Stimulated activated CD8-positive, alpha-beta memory T cell treated with anti-CD3 and anti-CD28 coated beads, Interleukin-4, amount 100 ng/mL, for 24 hours (primary cell): ENCODE measurements at places on chromosomes 16 and 17.

GRCh38 chr16:74778646-74779045, 4.0 kb upstream of the FA2H start:
- DNase-seq: no peak

GRCh38 chr16:54938212-54939028, 7.8 kb downstream of the IRX5 start:
- DNase-seq: no peak

DNA sequence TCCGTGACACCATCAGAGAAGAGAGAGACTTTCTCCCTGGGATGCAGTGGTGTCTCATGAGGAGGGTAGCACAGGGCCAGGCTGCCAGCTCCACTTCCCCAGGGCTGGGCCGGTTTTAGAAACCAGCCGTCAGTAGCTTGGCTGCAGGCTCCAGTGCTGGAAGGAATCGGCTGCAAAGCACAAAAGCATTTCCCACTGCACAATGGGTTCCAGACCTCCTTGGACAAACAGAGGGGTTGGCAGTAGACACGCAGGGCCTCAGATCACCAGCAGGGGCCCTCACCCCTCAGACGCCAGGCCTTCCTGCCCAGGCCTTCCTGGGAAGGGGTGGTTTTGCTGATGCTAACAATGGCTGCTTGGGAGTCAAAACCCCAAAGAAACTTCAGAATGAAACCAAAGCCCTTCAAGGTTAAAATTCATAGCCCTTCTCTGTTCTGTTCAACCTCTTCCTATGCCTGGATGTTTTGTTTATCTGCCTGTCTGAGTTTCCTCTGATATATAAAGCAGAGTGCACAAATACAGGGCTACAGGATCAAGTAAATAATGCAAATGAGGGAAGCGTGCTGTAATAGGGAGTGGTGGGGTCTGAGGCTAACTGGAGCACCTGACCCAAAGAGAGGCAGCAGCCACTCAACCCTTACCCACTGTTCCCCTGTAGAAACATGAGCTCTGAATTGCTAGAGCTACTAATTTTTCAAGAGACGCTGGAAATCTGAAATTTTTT, 26.2 kb downstream of the TEKT5 start:
- DNase-seq: no peak

- DNase-seq: no peak
These were observed 20.3 kb downstream of the TRIM25 start for GRCh38 chr17:56893503-56893902.

DNA sequence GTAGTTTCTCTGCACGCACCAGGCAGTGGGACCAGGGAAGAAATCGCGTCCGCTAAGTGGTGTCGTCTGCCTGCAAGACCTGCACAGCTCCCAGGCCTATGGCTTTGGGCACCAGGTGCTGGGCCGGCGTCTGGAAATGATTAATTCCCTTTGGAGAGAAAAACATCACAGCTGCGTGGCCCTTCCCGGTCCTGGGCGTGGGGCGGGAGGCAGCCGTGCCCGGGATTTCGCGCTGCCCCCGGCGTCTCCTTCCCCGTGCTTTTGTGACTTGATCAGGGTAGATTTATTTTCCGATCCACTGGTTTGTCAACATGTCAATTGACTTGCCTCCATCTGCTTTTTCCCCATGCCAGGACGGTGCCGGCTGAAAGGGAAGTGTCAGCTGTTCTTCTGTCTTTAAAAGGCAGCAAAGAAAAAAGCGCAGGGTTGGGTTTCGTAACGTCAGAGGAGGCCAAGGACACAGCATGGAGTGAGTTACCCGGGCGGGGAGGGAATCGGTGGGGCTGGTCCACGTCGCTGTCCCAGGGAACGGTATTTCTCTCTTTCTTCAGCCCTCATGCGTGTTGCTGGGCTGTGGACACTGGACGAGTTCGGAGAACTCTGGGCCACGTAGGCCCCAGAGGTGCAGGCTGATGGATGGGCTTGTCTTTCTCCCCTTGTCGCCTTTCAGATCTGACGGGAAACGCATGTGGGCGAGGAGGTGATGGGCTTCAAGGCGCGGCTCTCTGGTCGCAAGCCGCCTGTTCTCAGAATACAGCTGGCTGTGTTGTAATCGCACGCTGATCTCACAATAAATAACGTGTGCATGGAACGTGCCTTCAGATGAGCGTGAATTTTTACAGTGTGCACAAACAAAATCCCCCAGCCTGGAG, 188.1 kb upstream of the ZNF469 start:
- no peak for DNase-seq

GRCh38 chr16:59887856-59888255, 1153.7 kb upstream of the GOT2 start:
- no peak for DNase-seq

- DNase-seq: no peak
These were observed 5.0 kb downstream of the TSR3 start for GRCh38 chr16:1346422-1347285.

- no peak for DNase-seq
These were observed 2.4 kb downstream of the THRA start for GRCh38 chr17:40064971-40065768.

DNA sequence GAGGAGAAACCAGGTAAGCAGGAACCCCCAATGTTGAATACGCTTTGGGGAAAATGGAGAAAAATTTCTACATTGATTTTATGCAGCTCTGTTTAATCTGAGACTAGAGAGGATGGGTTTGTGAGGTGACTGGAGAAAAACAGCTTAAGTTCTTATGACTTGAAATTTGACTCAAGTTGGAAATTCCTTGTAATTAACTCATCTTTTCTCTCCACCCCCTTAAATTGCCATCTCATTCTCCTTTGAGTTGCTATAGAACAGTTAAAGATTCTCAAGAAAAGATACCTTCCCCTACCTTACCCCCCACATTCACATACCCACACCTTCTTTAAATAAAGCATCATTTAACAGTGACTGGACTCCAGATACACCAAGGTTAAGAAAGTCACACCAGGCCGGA, 24.2 kb downstream of the ZNRF1 start:
- DNase-seq: no peak

DNA sequence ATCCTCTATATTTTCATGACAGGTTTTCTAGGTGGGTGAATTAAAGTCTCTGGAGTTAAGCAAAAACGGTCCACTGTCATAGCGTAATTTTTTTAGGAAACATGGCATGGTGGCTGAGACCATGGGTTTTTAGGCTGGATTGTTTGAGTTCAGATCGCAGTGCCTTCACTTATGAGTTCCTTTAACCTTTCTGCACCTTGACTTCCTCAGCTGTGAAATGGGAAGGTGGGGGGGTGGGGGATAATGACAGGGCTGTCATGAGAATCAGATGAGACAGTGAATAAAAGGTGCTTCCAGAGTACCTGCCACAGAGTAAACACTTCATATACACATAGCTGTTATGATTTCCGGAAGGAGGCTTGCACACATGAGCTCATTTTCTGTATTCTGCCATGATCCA, 11.8 kb downstream of the PRCD start:
- DNase-seq: no peak

GRCh38 chr16:87407511-87408112, 15.5 kb downstream of the MAP1LC3B start:
- DNase-seq: no peak

GRCh38 chr17:70013911-70014310, 61.1 kb upstream of the KCNJ16 start:
- no peak for DNase-seq

DNA sequence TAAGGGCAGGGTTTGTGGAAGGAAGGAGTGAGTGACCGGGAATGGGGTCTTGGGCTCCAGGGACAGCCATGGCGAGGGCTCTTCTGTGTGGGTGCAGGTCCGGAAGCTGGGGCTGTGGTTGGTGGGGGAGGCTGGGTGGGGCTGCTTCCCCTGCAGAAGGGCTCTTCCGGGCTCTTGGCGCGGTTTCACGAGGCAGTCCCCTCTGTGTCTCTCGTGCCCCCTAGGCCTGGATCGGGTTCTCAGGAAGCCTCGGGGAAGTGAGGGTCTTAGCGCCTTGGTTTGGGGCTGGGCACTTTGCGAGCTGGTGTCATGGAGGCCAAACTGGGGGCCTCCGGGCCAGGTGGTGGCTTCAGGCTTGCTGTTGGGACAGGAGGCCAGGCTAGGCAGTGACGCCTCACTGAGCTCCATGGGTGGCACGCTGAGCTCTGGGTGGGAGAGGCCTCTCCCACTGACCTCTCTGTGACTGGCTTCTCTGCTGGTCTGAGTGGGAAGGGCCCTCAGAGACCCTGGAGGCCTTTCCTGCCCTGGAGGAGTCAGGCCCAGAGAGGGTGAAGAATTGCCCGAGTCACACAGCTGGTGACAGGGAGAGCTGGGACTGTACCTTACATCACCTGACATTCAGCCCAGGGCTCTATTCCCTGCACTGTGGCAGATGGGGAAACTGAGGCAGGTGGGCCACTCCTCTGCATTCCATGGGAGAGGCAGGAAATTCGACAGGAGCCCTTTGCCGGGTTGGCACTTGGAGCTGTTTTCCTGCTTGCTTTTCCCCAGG, 8.2 kb downstream of the ADCY7 start:
- no peak for DNase-seq

DNA sequence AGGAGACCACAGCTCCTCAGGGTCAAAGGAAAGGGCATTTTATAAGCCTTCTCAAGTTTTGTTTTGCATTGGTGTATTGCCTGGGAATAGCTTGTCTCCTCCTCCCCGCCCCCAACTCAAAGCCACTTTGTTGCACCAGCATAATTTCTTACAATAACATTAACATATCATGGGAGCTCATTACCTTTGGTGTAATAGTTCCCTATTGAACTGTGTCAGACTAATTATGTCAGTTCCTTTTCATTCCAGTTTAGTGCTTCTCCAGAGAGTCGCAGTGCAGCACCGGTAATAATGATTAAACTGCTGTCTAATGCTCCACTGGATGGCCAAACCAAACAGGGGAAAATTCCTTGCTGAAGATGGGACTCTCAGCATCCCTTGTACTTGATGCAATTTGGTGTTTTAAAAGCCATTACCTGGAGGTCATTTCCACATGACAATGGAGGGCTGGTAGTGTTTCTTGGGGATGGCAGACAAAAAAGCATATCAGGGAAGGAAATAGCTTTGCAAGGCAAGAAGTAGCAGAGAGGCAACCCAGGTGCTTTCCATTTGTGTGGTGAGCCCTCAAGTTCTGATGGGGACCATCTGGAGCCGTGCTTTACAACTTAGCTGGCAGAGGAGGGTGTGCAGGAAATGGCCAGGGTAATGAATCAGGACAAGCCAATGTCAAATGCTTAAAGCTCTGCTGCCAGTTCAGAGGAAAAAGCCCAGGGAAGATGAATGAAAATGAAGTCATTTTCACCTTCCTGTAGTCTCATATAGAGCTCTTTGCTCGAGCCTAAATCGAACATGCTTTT, 91.5 kb upstream of the NLRP1 start:
- DNase-seq: no peak

DNA sequence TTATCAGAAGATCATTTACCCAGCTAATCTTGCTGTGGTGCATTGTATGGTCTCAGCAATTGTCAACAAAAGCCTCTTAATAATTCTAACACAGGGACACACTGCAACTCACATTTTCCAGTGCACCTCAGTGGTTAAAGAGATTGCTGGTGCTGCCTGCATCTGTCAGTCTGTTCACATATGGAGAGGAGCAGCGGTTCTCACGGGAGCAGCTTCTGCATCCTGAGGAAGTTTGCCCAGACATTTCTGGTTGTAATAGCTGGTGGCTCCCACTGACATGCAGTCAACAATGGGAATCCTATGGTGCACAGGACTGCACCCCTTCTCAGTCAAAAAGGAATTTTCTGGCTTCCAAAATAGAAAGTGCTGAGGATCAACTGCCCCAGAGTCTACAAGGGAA, 7.8 kb downstream of the GGA2 start:
- DNase-seq: no peak

GRCh38 chr17:67431249-67432015, 54.4 kb downstream of the PITPNC1 start:
- no peak for DNase-seq

DNA sequence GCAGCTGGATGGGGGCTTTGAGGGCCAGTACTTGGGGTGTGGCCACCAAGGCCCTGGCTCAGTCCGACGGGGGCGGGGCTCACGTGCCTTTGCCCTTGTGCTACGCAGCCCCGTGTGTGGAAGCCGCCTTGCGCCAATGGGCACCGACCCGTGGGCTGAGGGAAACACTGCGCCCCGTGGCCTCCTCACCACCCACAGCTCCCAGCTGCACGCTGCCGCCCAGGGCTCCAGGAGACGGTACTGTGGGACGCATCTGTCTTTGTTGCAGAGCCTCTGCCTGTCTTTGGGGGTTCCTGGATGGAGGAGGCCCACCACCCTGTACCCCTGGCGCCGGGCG, 7.6 kb downstream of the CDH15 start:
- DNase-seq: no peak

DNA sequence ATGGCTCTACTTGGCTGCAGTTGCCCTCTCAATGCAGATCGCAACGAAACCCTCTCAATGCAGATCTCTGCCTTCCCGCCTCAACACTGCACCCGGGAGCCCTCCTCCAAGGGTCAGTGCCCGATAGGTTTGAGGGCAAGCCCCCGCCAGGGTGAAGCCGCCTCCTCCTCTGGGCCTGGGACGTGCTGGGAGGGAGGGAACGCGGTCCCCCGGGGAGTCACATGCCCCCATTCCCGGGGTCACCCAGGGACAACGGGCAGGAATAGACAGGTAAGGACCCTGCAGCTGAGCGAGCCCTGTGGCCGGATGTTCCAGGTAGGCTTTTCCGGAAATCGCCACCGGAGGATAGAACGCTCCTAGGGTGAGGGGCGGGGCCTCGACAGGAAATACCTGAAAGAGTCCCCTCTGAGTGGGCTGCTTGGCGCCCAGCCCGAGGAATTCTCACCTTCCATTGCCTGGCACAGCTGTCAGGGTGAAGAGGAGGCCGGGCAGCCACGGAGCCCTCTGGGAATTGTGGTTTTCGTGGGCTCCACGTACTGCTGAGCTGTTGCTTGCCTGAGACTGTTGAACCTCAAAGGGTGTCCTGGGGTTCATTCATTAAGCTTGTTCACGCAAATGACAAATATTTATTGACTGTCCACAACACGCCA, 12.8 kb downstream of the ZNF174 start:
- DNase-seq: no peak

DNA sequence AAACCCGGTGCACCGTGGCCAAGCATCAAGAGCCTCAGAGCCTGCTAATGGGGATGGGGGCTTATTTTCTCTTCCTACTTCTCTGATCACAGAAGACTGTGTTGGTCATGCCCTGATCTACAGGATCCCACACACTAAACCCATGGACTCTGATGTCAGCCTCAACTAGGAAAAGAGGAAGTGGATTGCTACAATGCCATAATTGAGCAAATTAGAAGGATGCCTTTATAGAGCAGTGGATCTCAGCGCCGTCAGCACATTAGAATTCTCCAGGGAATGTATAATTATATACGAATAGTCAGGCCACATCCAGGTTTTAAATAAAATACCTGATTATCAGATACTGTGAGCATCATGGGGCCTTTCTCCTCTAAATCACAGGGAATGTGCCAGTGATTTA, 64.8 kb downstream of the VAT1L start:
- no peak for DNase-seq

- DNase-seq: no peak
These were observed 46.1 kb downstream of the KCNJ16 start for GRCh38 chr17:70121126-70121525.

DNA sequence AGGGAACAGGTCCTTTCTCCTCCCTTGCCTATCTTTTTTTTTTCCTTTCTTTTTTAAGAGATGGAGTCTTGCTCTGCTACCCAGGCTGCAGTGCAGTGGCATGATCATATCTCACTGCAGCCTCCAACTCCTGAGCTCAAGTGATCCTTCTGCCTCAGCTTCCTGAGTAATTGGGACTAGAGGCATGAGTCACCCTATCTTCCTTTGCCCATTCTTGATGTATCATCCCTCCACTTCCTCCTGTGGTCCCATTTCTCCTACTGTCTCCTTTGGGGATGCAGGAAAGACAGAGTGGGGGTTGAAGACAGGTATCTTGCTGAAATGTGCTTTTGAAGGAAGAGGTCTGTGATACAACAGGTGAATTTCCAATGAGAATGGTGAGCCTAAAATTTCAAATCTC, 5.5 kb downstream of the MYO19 start:
- no peak for DNase-seq
